ENCODE measurements at places on chromosomes 7 and 10.

DNA sequence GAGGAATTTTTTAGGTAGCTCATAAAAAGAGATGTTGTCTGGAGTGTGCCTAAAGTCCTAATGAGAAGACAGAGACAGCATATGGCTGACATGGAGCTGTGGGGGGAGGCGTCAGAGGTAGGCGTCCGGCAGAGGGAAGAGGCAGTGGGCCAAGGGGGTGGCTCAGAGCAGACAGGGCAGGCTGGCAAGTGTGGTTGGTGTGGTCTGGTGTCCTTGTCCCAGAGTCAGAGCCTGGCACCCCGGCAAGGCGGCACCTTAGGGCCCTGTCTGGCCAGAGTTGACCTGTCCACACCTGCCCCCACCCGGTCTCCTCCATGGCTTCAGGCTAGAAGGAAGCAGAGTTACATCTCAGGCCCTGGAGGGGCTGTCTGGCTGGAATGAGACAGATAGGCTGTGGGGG, 220.3 kb upstream of the ZNF32 start:
- DNase-seq: no peak

- DNase-seq: peak; percentile 14
Measured at GRCh38 chr10:43209651-43210141, 57.2 kb downstream of the RASGEF1A start.

- DNase-seq: no peak
Measured at GRCh38 chr10:23217471-23217870, 25.4 kb downstream of the PTF1A start.

GRCh38 chr7:77538281-77539212, 1.5 kb downstream of the PTPN12 start:
- DNase-seq: peak; percentile 61

DNA sequence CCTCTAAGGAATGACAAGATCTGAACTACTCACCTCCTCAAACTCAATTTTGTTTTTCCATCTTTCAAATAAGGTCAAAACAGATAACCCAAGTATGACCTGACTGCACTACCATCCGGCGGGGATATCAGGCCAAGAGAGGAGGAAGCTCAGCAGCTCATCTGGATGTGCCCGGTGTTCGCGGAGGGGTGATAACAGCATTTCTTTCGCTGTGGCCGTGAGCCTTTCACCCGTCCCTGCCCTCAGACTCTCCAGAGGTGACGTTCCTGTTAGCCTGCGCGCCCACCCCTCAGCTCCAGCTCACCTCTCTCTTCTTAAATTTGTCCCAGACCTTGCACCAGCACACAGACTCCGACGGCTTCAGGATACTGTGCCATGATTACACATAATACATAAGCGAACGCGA, 526 bp downstream of the ZNF248 start:
- no peak for DNase-seq

DNA sequence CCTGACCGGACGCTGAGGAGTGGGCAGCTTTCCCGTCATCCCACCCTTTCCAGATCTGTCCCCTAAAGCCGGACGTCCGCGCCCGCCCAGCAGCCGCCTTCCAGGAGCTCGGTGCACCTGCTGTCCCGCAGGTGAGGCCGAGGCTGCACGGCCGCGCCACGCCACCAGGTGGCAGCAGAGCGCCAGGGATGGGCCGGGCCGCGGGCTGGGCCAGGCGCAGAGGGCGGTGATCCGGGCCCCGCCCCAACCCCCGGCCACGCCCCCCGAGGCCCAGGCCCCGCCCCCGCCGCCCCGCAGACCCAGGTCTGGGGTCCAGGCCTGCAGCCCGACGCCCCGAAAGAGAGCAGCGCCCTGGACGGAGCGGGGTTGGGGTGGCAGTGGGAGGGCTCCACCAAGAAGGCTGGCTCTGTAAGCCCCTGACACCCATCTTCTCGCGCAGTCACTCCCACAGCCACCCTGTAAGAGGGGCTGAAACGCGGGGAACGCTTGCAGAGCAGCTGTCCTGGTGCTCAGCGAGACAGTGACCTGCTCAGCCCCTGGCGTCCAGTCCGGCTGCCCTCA, 32.2 kb downstream of the FOXL3 start:
- DNase-seq: peak; percentile 56

GRCh38 chr10:70188768-70189167, 18.5 kb upstream of the SAR1A start:
- no peak for DNase-seq

DNA sequence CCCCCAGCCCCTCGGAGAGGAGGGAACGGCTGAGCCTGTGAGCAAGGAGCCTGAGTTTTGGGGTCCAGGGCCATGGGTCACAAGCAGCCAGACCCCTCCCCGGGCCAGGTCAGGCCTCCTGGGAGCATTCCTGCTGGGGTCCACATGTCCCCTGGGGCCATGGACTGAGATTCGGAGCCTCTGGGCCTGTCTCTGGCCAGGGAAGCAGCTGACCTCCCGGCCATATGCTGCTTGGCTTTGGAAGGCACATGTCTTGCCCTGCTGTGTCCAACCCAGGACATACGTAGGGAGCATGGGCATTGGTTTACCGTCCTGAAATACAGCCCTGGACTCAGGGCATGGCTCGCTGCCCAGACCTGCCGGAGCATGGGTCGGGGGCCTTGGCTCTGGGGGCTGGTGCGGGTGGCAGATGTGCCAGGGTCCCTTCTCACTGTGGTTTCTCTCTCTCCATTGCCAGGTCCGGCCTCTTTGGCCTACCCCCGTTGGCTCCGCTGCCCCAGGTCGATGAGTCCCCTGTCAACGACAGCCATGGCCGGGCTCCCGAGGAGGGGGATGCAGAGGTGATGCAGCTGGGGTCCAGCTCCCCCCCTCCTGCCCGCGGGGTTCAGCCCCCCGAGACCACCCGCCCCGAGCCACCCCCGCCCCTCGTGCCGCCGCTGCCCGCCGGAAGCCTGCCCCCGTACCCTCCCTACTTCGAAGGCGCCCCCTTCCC, 7.3 kb downstream of the PWWP2B start:
- no peak for DNase-seq

- DNase-seq: no peak
Measured at GRCh38 chr10:32273336-32273735, 73.6 kb downstream of the EPC1 start.

DNA sequence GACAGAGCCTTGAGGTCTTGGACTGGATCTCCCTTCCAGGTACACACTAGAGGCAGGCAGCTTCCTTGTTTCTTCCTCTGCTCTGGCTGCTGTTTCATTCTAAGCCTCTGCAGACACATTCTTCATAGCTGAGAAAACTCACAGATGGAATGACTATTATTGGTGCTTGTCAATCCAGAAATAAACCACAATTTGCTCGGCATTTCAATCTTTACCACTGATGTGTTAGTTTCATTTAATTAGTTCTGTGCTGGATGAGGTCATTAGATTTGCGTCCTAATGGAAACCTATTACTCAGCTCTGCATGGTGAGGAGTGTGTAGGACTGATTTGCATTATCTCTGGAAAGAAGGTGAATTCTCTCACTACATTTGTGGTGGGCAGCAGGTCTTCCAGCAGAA, 392.5 kb downstream of the NRG3 start:
- DNase-seq: no peak

GRCh38 chr7:45149606-45150005, 8.0 kb upstream of the RAMP3 start:
- DNase-seq: no peak

DNA sequence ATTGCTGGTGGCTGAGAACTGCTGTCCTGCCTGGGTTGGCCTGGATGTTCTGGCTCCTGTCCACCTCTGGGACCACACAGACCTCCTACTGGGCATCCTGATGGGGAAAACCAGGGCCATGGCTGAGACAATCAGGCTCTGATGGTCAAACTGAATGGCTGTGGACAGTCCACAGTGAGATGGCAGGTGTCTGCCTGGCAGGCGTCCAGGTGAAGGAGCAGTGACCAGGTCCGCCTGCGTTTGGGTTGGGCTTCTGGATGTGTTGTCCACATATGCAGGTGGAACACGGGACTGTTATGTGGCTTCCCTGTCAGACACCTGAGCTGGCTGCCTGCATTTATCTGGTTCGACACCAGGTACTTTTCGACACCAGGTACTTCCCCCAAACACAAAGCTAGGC, 241.7 kb downstream of the BUB3 start:
- DNase-seq: no peak

DNA sequence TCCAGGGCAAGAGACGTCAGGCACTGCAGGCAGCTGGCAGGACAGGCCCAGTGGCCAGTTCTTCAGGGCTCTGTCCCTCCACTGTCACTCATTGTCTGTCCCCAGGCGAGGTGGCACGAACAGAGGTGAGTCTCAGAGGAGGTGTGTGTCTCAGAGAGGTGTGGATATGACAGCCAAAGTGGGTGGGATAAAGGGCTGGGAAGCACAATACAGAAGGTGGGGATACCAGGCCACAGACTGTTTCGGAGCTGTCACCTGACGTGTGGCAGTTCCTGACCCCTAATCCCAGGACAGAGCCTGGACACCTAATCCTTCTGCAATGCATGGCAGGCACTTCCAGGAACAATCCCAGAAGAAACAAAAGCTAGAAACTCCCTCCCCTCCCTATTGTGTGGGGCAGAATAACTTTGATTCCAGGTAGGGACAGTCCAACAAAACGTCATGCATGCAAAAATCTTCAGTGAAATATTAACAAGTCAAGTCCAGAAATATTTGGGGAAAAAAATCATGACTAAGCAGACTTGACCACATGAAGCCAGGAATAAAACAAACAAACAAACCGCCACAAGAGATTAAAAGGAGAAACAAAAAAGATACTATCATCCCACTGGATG, 11.6 kb downstream of the KLRG2 start:
- DNase-seq: no peak

- no peak for DNase-seq
Measured at GRCh38 chr10:114703377-114704107, 45.5 kb upstream of the ABLIM1 start.

DNA sequence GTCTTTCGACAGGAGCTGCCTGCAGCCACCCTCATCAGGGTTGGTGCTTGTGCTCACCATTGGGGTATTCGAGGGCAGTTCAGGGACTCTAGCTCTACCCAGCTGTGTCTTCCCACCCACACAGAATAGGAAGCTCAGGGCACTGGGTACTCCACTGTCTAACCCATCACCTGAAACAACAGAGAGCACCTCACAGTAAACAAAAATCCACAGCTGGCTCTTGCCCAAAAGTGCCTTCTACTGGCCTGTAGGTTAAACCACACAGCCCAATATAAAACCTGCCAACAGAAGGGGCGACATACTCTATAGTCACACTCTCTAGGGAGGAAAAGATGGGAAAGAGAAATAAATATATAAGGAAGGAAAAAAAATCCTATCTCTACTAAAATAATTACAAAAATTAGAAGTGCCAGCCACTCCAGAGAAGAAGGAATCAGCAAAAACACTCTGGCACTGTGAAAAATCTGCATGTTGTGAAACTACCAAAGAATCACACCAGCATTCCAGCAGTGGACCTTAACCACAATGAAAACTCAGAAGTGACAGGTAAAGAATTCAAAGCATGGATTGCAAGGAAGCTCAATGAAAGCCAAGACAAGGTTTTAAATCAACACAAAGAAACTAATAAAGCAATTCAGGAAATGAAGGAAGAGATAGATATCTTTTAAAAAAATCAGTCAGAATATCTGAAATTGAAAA, 110.0 kb downstream of the HGF start:
- no peak for DNase-seq

- DNase-seq: no peak
Measured at GRCh38 chr7:78043159-78043558, 244.6 kb downstream of the PHTF2 start.

GRCh38 chr7:116806046-116806944, 56.1 kb upstream of the CAPZA2 start:
- DNase-seq: no peak

- DNase-seq: no peak
Measured at GRCh38 chr7:7408001-7408770, 127.5 kb downstream of the COL28A1 start.
